Activated naive CD8-positive, alpha-beta T cell treated with anti-CD3 and anti-CD28 coated beads, Interleukin-2, amount 50 U/mL, for 24 hours (primary cell): ENCODE measurements at places on chromosomes 2 and 18.

- DNase-seq, result no peak
These were observed 27.1 kb downstream of the RAB31 start for GRCh38 chr18:9735238-9735637.

GRCh38 chr2:230161184-230161583, 58.6 kb downstream of the SP110 start:
- no peak for DNase-seq

DNA sequence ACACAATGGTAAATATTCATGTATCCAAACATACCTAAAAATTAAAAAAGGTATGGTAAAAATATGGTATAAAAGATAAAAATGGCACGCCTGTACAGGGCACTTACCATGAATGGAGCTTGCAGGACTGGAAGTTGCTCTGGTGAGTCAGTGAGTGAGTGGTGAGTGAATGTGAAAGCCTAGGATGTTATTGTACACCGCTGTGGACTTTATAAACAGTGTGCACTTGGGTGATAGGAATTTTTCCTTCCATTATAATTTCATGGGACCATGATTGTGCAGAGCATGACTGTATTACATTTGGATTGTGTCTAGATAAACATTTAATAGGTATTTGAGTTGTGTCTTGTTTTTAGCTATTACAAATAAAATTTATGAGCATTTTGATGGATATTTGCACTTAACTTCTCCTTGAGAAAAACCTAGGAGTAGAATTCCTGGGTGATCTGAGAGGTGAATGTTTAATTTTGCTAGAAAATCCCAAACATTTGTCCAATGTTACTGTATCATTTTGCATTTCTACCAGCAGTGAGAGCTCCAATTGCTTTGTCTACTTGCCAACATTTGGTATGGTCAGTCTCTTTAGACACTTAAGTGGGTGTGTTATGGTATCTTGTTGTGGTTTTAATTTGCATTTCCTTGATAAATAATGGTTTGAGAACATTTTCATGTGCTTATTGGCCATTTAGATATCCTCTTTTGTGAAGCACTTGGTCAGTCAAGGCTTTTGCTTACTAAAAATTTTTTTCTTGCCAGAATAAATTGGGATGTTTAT, 81.7 kb downstream of the BCL2L11 start:
- DNase-seq, result no peak

- DNase-seq, result peak; percentile 16
These were observed 5.4 kb downstream of the SNORC start for GRCh38 chr2:232875256-232876121.

DNA sequence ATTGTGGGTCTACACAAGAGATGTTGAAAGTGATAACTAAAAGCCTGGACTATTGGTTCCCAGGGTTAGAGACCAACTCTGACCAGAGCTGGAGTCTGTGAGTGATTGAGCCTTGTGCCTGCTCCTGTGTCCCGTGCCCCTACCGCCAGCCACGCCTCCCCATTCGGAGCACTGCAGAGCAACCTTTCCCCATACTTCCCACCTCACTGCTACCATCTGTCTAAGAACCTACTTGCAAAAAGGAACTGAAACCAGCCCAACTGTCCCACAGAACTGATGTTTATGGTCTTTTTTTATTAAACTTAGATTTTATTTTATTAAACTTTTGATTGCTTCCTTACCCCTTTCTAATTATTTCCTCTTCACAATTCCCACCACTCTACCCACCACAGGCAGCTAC, 300.3 kb upstream of the MGAT5 start:
- DNase-seq, result no peak

- no peak for DNase-seq
These were observed 46.4 kb downstream of the SLC8A1 start for GRCh38 chr2:40405465-40405864.

- DNase-seq, result no peak
These were observed 26.9 kb upstream of the HS6ST1 start for GRCh38 chr2:128345436-128346165.

GRCh38 chr2:234544659-234545611, 48.1 kb upstream of the ARL4C start:
- DNase-seq, result peak; percentile 79

DNA sequence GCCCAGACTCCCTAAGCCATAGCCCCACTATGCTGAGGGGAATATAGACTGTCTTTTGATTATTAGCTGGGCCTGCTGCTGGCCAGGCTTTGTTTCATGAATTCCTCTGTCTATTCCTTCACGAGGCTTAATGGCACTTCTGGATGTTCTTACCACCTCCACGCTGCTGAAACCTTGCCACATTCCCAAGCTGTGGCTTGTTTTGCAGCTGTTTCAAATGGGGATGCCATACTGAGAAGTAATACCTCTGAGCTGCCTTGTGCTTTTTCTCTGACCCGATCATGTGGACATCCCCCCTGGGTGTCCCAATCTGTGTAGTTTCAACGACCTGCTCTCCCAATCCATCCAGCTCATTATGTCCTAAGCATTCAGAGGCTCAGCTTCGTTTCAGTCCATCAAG, 114.1 kb downstream of the ICOS start:
- no peak for DNase-seq

- DNase-seq, result no peak
These were observed 224.8 kb upstream of the SOX11 start for GRCh38 chr2:5467178-5467905.

DNA sequence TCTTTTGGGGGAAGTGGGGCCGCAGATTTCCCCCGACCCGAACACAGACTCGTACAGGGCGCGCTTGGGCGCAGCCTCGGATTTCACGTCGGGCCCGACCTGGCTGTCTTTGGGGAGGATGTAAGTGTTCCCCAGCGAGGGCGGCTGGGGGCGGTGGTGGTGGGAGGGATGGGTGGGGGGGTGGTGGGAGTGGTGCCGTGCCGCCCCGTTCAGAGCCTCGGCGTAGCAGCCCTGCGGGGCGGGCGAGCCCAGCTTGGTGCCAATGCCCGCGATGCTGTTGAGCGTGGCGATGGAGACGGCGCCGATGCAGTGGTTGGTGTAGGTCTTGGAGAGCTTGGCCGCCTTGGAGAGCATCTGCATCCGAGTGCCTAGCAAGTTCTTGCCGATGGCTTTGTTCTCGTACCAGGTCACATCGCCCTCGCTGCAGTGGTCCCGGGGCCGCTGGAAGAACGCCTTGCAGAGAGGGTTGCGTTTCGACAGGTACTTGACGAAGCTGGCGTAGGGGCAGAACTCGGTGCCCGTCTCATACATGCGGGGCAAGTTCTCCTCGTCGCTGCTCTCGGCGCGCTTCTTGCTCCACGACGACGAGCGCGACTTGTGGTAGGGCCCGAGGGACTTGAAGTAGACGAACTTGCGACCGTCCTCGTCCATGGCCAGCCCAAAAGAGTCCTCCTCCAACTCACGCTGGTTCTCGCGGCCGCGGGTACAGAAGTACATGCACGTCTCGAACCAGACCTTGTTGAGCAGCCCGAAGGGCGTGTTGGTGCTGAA, 1.3 kb downstream of the KCTD1 start:
- DNase-seq, result no peak

DNA sequence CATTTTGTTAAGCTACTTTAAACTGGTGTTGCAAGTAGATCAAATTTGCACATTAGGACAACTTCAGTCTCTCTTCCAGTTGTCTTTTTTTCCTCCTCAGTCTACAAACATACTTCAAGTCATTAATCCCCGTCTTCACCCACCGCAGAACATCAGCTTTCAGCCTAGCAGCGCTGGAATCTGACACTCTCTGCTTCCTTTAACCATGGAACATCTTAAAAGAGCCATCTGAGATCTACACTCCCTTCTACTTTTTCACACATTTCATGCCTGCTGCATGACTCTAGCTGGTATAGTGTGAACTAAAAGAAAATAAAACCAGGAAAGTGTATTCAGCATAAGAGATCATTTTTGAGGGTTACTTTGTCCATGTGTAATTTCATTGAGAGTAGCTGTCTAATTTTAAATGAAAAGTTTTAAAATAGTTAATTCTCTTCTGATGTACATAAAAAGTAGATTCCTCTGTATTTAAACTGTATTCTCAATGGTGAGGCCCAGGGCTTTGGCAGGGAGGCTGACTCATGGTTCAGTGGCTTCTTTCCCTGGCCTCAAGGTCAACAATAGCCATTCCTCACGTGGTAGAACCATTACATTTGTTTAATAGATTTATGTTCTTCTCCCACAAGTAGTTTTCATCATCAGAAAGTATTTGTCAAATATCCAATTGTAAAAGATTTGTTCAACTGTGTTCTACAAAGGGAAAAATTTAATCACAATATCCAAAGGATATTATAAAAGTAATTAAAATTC, 16.5 kb downstream of the SGPP2 start:
- no peak for DNase-seq

DNA sequence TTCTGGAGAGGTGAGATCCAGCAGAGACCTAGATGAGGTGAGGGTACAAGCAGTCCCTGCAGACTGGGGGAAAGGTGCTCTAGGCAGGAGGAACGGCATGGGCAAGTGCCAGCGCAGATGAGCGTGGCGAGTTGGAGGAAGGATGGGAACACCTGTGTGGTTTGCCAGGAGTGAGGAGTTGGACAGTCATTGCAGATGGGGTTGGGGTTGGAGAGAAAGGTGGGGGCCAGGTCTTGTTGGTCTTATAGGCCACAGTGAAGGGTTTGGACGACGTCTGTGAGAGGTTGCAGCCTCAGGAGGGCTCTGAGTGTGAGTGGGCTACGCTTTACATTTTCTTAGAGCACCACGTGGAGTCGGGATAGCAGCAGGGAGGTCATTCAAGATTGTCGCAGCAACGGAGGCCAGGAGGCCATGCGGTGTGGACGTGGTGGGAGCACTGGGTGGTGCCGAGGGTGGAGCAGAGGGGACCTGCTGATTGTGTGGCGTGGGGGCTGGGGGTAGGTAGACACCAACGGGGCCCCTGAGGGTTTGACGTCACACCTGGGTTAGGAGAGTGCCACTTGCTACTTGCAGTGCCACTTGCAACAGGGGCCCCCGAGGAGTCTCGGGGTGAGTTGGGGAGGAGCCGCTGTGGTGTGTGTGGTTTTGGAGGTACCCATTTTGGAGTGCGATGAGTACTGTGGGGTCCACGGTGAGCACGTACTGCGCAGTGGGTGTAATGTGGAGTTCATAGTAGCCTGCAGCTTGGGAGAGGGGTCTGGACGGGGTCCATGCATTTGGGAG, 66.2 kb downstream of the LPIN1 start:
- no peak for DNase-seq

- no peak for DNase-seq
These were observed 46.6 kb downstream of the HDLBP start for GRCh38 chr2:241268716-241269445.

DNA sequence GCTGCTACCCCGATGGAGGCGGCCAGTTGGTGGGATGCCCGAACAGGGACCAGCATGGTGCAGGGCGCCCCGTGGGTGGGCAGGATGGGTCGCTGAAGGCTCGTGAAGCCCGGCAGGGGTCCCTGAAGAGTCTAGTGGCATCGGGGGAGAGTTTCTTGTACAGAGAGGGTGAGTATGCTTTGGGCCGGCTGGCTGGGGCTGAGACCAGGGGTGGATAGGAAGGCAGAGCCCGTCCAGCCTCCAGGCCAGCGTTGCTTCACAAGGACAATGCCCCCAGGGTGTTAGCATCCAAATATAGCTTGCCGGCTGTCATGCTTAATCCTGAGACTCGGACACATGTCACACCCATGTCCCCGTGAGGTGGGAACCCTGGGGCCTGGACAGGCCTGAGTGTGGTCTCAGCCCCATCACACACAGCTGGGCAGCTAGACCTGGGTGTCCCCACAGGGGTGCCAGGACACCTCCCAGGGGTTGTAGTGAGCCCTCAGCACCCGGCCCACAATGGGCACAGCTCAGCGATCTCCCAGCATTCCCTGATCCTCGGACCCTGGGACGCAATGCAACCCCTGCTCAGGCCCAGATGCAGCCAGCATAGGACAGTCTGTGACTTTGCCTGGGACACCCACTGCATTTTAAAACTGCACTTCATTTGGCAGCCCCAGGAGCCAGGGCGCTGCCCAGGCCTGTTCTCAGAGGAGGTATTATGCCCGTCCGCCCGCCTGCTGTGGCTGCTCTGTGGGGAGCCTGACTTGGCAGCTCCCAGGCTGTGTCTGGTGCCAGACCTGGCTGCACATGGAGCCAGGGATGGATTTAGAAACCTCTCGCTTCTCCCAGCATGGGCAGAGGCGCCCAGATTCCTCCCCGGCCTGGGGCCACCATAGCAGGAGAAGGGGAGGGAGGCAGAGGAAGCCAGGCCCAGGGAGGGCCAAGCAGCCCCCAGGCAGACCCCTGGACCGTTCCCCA, 36.4 kb downstream of the RAMP1 start:
- no peak for DNase-seq

DNA sequence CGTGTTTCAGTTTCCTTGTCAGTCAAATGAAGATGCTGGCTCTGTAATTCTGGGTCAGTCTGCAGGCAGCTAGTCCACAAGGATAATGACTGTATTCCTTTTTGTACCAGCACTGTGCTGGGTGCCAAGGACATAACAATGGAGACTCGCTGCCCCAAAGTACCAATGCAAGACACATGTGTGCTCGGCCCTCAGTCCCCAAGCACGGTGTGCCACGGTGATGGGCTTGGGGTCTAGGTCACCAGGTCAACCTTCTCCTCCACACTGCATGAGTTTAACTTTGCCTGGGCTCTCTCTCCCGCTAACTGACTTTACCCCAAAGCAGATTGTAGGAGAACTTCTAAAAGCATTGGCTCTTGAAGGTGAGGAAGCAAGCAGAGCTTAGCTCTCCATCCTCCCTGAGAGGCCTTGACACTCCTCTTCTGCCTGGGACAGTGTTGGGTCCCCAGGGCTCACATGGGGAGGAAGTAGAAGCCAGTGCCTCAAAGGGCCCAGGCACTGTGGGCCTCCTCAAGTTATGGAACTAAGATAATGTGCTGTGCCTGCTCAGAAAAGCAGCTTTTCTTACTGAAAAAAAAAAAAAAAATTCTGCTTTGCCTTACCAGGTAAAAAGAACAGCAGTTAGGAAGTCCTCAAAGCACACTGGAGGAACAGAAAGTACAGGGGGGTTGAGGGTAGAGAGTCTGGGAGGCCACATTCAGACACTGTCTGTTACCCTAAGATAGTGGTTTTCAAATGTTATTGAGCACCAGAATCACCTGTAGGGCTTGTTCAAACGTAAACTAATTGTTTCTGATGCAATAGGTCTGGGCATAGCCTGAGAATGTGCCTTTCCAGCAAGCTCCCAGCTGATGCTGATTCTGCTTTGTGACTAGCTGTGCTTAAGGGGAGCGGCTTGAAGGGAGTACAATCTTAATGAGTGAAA, 276.4 kb upstream of the CXCR4 start:
- no peak for DNase-seq

- DNase-seq, result no peak
These were observed 11.7 kb downstream of the B4GALT6 start for GRCh38 chr18:31672628-31673135.
